Dermis lymphatic vessel endothelial cell (primary cell): ENCODE measurements at places on chromosomes 7 and 10. TPM values are rescaled to one million over a fixed set of nuclear protein-coding genes. Genes with fewer than 3 reads are reported as not detected.

CPXM2 gene
- total RNA-seq = under 0.01 TPM in 1 of 2 replicates, not detected in the other

DRGX gene
- not detected in 2 replicates for total RNA-seq

GNAT3 gene
- not detected in 2 replicates for total RNA-seq

EGR2 gene
- total RNA-seq = 0.17 and 0.22 TPM in 2 replicates

ST8SIA6 gene
- 0.26 and 0.54 TPM in 2 replicates for total RNA-seq

POLR3A gene
- 11.1 and 11.4 TPM in 2 replicates for total RNA-seq

ZNF680 gene
- 7.5 and 12.6 TPM in 2 replicates for total RNA-seq

TIMM23 gene
- total RNA-seq = 58.2 and 58.6 TPM in 2 replicates

EIF5AL1 gene
- total RNA-seq = 0.17 and 0.33 TPM in 2 replicates

NAT16 gene
- not detected in 2 replicates for total RNA-seq

ANXA8L1 gene
- not detected in 2 replicates for total RNA-seq

HGF gene
- total RNA-seq = 0.33 and 0.43 TPM in 2 replicates

CYP3A7 gene
- total RNA-seq = not detected in 2 replicates

CALHM3 gene
- total RNA-seq = not detected in 2 replicates

IFIT1B gene
- not detected in 2 replicates for total RNA-seq

TDRD1 gene
- total RNA-seq = under 0.01 TPM in 1 of 2 replicates, not detected in the other

SPDYE16 gene
- total RNA-seq = 0.11 TPM in 1 of 2 replicates, not detected in the other
